Right ventricle myocardium inferior (tissue), 1 donor: ENCODE measurements at places on chromosomes 2 and 18.

GRCh38 chr2:72361521-72361920 is 213.9 kb upstream of the CYP26B1 start:
- no peak for DNase-seq

- peak; percentile 43 for DNase-seq
Measured at GRCh38 chr18:66440433-66440832, 163.5 kb downstream of the CDH19 start.

DNA sequence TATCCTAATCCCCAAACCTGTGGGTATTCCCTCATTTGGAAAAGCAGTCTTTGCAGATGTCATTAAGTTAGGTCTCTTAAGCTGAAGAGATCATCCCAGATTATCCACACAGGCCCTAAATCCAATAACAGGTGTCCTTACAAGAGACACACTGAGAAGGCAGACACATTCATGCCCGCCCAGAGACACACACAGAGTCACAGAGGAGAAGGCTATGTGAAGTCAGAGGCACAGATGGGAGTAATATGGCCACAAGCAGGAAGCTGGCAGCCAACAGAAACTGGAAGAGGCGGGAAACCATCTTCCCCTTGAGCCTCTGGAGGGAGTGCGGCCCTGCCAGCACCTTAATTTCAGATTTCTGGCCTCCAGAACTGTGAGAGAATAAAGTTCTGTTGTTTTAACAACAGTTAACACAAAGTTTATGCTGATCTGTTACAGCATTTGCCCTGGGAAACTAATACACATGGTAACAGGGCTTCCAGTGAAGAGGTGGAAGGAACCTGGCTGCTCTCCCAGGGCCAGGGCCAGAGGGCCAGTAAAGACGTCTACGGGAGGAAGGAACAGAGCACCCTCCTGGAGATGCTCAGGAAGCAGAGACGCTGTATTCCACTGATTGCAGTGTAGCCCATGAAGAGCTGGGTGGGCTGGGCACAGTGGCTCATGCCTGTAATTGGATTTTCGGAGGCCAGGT is 217.5 kb downstream of the GLI2 start:
- no peak for DNase-seq

DNA sequence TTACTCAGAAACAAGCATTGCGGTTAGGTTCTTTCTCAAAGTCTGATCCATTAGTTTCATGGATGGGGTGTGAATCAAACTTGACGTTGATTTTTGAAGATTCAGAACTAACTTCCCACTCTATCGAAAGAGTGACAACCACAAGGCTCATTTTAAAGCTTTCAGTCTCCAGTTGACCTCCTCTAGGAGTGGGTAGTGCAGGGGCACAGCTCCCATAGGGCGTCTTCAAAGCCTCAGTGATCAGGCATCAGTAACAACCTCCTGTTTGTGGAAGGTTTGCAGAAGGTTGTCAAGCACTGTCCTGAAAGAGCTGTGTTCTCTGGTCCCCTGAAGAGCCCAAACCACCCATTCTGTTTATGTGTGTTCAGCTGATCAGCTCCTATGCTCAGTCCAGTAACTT is 10.2 kb downstream of the MTCL1 start:
- no peak for DNase-seq

GRCh38 chr18:76674596-76674995 is 147.8 kb upstream of the ZNF236 start:
- no peak for DNase-seq

DNA sequence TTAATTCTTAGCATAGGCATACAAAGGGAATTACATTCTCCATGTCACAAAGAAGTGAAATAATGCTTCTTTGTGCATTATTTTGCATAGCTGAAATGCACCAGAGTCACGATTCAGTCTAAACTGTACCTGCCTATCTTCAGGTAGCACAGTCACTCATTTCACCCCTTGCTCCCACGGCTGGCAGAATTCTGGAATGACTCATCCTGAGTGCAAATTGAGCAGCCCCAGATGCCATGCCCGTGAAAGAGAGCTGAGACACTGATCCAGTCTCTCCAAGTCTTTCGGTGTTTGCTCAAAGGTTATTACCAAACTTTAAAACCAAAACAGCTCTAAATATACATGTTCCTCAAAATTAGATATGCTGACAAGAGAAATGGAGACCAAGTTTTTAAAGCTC is 168.3 kb upstream of the POU3F3 start:
- DNase-seq: no peak

DNA sequence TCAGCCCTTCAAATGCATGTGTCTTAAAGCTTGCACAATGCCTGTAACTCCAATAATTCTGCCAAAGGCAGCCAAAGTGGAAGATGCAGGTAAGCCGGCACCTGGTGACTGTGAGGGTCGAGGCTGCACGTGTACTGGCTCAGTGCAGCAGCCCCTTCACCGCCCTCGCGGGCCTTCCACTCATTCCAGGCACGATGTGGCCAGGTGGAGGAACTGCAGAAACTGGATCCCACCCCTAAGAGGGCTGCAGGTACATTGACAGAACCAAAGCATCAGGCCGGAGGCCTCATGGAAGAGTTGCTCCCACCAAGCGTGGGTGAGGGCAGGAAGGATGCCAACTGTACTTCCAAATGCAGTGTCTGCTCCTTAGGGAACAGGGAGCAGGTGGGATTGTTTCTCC is 253.4 kb downstream of the HDAC4 start:
- DNase-seq: no peak

- DNase-seq: no peak
Measured at GRCh38 chr2:212905640-212906201, 245.7 kb downstream of the IKZF2 start.
